ENCODE measurements at places on chromosomes 3 and 15.
A peak's percentile ranks its signal among the peaks of the same experiment; 100 is the strongest.

- no peak for DNase-seq
Observed at GRCh38 chr3:181860235-181860634, 148.5 kb downstream of the SOX2 start.

GRCh38 chr3:183698318-183698751, 738 bp downstream of the YEATS2 start:
- peak; percentile 36 for DNase-seq

DNA sequence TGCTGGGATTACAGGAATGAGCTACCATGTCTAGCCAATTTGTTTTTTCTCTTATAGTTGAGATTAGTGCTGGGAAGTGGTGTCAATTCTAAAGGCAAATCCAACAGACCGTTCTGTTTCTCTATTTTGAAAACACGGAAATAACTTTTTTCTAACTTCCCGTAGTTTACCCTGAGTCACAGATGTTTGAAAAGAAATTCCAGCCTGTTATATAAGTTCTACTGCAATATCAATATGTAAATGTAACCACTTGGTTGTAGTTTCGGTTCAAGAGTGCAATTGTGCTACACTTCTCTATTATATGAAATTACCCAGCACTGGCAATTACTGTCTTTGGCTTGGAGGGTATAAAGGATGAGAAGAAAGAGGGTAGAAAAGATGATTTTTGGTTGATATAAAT, 22.3 kb upstream of the GNB4 start:
- DNase-seq, result no peak

GRCh38 chr3:138985932-138986331, 20.1 kb downstream of the PRR23A start:
- no peak for DNase-seq

- no peak for DNase-seq
Observed at GRCh38 chr3:137050281-137050680, 92.5 kb downstream of the IL20RB start.

- DNase-seq, result no peak
Observed at GRCh38 chr3:120440001-120440703, 10.6 kb downstream of the FSTL1 start.

- no peak for DNase-seq
Observed at GRCh38 chr3:171663805-171664204, 146.5 kb downstream of the PLD1 start.

DNA sequence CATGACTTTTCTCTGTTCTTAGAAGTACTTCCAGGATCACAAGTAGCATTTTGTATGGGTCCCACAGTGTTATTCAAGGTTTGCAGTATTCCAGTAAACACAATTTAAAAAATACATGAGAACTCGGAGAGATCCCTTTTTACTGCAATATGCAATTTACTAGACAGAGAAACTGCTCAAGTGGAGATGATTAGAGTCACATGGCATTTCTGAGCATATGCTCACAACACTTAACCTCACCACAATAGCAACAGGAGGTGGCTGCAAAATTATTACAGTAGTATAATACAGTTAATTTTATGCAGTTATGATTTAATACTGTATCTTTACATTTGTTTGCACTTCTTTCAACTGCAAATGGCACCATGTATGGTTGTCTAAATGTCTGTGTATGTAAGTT, 87.5 kb downstream of the PIK3CB start:
- DNase-seq, result no peak

GRCh38 chr3:171676601-171677175, 133.6 kb downstream of the PLD1 start:
- no peak for DNase-seq

- DNase-seq, result no peak
Observed at GRCh38 chr3:73746623-73747022, 121.9 kb upstream of the PDZRN3 start.

DNA sequence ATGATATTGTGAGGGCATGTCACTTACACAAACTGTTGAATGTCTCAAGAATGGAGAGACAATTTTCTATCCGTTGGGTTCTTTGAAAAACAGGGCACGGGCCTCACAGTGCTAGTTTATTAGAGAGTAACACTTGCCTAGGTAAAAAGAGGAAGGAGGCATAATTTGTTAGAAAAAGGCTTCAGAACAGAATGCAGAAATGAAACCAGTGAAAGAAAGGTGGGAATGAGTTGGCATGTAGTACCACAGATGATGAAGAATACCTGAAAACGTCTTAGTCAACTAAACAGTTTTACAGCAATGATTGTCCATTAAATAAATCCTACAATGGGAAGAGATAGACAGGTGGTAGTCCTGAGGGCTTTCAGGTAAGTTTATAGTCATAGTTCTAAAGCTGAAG, 1399.7 kb upstream of the CADM2 start:
- DNase-seq, result no peak

GRCh38 chr15:62824111-62825015, 218.2 kb upstream of the TPM1 start:
- DNase-seq, result no peak

DNA sequence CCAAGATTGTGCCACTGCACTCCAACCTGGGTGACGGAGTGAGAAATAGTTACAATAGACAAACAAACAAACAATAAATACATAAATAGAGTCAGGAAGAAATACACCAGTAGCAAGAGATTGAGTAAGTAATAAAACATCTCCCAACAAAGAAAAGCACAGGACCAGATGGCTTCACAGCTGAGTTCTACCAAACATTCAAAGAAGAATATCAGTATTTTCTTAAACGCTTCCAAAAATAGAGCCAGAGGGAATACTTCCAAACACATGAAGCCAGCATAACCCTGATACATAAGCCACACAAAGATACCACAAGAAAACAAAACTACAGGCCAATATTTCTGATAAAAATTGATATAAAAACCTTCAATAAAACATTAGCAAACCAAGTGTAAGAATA, 30.7 kb upstream of the IGSF10 start:
- no peak for DNase-seq

DNA sequence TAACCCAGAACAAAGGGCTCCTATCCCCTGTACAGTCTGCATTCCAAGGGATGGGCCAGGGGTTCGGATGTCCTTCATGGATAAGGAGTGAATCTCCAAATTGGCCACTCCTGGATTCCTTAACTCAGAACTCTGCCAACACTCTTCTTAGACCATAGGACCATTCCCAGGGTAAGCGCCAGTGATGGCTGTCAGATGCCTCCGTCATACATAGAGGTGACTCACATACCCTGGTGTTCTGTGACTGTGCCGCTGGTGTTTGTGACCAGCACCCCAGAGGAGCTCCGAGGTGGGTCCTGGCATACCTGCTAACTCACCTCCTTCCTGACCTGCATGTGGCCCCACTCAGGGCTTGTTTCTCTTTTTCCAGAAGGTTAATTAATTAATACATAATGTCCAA, 134.7 kb downstream of the KLF13 start:
- no peak for DNase-seq

- DNase-seq, result no peak
Observed at GRCh38 chr3:57816471-57817095, 60.5 kb downstream of the SLMAP start.

DNA sequence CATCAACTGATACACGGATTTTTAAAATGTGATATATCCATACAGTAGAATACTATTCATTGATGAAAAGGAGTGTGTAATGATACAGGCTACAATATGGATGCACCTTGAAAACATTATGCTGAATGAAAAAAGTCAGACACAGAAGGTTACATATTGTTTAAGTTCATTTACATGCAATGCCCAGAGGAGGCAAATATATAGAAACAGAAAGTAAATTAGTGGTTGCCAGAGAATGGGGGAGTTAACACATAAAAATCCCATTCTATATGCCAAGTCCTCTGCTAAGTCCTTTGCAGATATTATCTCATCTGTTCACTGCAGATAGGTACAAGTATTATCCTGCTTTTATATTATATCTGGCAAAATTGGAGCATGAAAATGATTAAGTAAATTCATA, 22.1 kb upstream of the CDIN1 start:
- DNase-seq, result no peak

- no peak for DNase-seq
Observed at GRCh38 chr15:65450556-65450955, 27.8 kb upstream of the IGDCC4 start.

GRCh38 chr15:73767806-73768501, 14.8 kb upstream of the INSYN1 start:
- no peak for DNase-seq

GRCh38 chr15:71256934-71257664, 141.8 kb downstream of the THSD4 start:
- no peak for DNase-seq

GRCh38 chr15:22243440-22244130, 163.3 kb downstream of the OR4M2 start:
- DNase-seq, result no peak

GRCh38 chr3:23685541-23686258, 120.1 kb upstream of the UBE2E1 start:
- DNase-seq, result peak; percentile 41

- DNase-seq, result no peak
Observed at GRCh38 chr3:195597848-195598247, 14.1 kb upstream of the APOD start.

- peak; percentile 24 for DNase-seq
Observed at GRCh38 chr15:32718821-32719716, 1.3 kb downstream of the GREM1 start.

GRCh38 chr15:48384616-48385015, 53.4 kb downstream of the DUT start:
- no peak for DNase-seq

DNA sequence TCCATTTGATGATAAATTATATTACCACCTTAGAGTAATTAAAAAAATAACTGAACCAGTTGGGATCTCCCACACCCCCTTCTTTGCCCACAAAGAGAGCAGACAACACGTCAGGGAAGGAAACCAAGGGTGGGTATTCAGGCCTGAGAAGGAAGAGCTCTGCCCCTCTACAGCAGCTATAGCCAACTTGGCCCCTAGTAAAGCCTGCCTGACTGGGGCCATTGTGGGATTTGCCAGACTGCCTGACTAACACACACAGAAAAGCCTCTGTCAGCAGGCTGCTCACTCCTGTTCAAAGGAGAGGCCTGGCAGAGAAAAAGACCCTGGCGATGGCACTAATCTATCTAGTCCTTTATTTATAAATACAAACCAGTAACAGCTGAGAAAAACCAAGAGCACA, 41.4 kb downstream of the ATP8B4 start:
- DNase-seq, result no peak

- DNase-seq, result no peak
Observed at GRCh38 chr3:4994823-4995499, 15.7 kb downstream of the BHLHE40 start.
